ENCODE measurements at places on chromosomes 11 and 22.

DNA sequence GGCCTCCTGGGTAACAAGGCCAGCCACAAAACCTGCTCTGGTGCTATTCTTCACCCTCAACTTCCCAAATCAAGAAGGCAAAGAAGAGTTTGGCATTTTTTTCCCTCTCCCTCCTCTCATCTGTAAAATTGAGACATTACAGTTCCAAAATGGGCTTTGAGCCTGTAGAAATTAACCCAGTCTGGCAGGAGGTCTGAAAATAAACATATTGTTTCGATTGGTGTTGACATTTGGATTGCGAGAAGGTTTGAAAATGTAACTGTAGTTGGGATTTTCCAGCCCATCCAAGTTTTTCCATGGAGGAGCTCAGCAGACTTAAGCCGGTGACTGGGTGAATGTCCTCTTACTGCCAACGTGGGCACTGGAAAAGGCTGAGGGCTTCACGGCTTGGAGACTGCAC is 35.0 kb upstream of the ALX4 start:
- no peak for DNase-seq

GRCh38 chr22:36938028-36938425 is 24.6 kb downstream of the CSF2RB start:
- no peak for DNase-seq

DNA sequence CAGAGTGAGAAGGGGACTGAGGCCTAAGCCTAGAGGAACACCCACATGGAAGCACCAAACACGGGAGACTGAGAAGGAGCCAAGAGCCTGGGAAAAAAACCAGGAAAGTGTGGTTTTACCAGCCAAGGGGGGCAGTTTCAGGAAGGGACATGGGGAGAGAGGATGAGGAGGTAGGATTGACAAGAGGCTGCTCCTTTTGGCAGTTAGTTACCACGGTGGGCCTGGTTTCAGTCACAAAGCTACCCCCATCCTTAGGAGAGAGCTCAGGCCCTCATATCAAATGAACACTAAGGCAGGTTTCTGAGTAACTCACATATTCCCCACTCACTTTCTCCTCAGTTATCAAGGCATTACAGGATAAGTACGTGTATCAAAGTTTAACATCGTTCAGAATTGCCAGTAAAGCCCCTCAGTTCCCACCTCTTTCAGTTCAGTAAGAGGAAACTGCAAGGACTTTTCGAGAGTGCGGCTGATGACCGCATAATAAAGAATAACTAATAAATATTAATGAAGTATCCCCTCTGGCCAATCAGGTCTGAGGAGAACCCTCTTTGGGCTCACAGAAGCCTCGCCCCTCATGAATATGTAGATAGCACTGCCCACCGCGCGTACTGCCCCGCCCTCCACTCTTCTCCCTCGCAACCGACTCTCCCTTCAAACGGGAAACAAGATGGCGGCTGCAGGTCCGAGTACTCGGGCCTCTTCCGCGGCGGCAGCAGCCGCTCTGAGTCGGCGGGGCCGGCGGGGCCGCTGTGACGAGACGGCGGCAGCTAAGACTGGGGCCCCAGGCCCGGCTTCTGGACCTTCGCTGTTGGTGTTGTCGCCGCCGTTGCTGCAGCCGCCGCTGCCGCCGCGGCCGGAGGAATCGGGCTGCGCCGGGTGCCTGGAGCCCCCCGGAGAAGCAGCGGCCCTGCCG is at the start of gene RNF169:
Gene RNF169 (plus strand): TSS at position 639 of the 916 bp plus-strand sequence. CDS start 32 bp downstream, at position 671.
- peak; percentile 89 for DNase-seq

GRCh38 chr22:26477341-26477731 is 6.2 kb downstream of the HPS4 start:
- DNase-seq = no peak

- DNase-seq = peak; percentile 10
Observed at GRCh38 chr11:118287006-118287405, 17.5 kb upstream of the CD3E start.

DNA sequence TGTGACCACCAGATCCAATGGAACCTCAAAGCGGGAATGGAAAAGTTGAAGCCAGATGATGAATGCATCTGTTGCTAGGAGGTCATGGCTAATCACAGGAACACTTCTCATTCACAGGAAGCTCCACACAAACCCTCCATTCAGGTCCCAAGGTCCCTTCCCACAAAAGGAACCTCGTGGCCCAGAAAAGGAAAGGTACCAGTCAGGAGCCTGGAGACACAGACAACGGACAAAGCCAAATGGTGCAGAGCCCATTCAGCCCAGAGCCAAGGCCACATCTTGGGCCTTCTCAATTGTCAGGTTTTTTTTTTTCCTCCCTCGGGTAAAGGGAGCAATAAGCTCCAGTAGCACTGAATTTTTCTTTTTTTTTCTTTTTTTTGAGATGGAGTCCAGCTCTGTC is 87.0 kb downstream of the FAM168A start:
- no peak for DNase-seq

- DNase-seq = no peak
Observed at GRCh38 chr11:116689413-116690127, 83.2 kb downstream of the BUD13 start.

- DNase-seq = no peak
Observed at GRCh38 chr11:34833602-34834001, 82.6 kb downstream of the APIP start.

- DNase-seq = no peak
Observed at GRCh38 chr11:10371926-10372641, 67.2 kb downstream of the ADM start.

DNA sequence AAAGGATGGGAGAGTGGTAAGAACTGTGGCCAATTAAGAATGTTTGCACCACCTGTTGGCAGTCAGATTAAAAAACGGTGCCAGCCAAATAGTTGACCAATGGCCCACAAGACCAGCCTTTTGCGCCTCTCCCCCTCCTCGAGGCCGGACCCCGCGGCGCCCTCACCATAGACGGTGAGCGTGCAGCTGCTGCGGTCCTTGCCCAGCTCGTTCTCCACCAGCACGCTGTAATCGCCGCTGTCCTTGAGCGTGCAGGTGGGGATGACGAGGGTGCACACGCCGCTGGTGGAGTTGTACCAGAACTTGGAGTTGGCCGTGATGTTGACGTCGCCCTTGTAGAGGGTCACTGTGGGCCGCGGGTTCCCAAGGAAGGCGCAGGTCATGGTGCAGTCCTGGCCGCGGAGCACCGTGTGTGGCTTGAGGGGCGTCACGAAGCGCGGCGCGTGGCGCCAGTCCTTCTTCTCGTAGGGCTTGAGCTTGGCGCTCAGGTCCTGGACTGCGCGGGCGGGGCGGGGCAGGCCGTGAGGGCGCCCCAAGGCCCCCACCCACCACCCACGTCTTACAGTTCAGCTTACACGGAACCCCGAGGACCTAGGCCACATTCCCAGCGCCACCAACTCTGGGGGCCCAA is 7.2 kb downstream of the TMEM86A start:
- no peak for DNase-seq

- DNase-seq = no peak
Observed at GRCh38 chr22:27473533-27473932, 328.0 kb downstream of the MN1 start.

GRCh38 chr11:78780889-78781288 is 206.2 kb upstream of the NARS2 start:
- DNase-seq = no peak

DNA sequence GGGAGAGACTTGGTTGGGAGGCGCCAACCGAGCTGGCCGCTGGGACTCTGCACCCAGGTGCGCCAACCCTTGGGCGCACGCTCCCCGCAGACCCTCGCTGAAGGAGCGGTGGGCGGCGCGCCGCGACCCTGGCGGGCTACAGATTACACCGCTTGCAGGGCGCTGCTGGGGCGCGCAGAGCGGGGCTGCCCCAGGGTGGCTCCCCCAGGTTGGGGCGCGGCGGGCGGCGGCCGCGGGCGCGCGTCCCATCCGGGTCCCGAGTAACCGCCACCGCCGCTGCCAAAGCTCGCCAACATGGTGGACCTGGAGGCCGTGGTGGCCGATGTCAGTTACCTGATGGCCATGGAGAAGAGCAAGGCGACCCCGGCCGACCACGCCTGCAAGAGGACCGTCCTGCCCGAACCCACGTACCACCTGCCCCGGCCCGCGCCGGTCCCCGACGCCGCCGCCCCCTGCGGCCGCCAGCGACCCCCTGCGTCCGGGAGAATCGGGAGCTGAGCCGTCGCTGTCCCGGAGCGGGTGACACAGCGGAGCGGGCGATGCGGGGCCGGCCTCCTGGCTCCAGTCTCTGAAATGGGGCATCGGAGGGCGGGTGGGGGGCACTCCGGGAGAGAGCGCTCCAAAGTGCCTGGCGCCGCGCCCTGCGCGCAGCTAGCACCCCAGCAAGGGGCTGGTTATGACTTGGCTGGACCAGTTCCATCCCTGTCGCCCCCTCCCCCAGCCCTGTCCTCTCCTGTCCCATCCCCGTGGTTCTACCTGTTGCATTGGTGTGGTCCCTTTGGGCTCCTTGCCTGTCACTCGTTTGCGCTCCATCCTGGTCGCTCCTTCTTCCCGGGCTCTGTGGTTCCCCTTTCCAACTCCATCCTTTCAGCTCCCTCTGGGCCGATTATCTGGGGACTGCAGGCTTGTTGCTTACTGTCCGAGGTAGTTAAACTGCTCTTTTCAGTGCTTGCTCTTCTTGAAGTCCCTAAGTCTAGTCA is 143.3 kb upstream of the GRK3 start:
- DNase-seq = no peak

DNA sequence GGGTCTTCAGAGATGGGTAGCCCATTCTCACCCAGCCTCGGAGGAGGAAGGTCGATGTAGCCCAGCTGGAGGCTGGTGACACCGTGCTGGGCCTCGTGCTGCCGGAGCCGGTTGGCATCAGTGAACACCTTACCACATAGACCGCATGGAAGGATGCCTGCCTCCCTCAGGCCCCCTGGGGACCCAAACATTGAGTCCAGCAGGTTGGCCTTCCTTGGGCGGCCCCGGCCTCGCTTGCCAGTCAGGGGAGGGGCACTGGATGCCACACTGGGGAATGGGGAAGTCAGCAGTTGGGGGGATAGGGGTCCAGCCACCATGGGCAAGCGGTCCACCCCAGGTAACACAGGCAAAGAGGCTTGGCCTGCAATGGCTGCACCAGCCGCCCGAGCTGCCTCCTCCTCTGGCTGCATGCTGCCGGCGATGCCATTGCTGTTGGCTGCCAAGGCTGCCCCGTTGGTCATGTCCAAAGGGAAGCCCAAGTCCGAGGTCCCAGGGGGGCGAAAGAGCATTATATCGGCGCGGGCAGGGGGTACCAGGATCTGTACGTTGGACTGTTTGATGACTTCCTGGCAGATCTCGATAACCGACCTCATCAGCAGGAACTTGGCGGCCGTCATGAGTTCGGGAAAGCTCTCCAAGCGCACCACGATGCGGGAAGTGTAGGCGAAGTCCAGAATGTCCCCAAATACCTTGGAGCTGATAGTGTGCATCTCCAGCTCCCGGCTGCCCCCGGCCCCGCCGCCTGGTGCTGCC is 1.4 kb downstream of the PATZ1 start:
- DNase-seq = no peak

DNA sequence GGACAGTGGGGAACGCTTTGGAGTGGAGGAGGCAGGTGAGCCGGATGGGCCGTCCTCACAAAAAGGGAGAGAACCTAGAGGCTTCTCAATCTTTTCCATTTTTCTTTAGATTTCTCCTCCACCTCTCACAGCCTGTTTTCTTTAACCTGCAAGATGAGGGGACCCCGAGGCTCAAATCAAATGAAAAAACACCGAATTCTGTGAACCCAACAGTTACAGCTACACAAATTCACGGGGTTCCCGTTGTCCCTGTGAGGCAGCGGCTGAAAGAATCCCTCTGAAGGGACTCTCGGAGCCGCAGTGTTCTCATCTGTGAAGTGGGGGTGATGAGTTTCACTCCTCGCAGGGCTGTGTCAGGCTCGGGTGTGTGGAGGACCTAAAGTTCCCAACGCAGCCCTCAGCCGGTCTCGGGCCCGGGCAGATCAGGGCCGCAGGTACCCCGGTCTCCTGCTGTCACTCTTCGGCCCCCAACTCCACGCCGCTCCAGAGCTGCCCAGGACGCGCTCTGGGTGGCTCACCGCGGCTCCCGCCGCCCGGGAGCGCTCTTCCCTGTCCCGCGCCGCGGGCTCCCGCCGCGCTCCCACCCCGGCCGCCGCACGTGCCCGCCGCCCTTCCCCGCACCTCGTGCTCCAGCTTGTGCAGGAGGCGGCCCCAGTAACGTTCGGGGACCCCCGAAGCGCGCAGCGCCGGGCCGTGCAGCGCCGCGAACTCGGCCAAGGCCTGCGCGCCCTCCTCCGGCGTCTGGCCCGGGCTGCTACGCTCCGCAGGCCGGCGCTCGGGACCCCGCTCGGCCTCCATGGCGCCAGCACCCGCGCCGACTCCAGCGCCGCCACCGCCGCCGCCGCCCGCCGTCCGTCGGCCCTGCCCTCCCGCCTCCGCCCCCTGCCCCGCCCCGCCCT is at the start of gene TTLL12:
Gene TTLL12 (minus strand): TSS at position 863 of the 899 bp plus-strand sequence. CDS start 65 bp downstream, at position 798.
- no peak for DNase-seq

DNA sequence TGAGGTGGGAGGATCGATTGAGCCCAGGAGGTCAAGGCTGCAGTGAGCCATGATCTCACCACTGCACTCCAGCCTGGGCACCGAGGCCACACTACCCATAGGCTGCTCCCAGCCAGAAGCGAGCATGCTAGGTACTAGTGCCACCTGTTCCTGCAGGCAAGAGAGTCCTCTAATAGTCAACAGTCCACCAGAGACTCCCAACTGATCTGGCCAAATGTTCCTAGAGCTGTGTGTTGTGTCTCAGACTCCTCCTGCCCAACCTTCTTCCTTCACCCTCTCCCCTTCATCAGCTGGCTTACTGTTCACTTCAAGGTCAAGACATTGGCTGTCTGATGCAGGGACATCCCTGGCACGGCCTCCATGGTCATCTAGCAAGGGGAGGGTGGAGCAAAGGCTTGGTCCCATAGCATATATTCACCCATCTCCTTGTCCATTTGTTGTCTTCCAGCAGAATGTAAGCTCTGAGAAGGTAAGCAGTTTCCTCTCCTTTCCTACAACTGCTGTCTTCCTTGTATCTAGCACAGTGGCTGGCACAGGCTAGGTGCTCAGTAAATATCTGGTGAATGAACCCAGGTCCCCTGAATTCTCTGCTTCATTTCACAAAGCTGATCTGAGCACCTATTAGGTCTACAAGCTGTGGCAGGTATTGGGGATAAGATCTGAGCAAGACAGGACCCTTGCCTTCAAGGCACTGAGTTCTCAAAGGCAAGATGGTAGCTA is 126.2 kb upstream of the SERPIND1 start:
- no peak for DNase-seq

DNA sequence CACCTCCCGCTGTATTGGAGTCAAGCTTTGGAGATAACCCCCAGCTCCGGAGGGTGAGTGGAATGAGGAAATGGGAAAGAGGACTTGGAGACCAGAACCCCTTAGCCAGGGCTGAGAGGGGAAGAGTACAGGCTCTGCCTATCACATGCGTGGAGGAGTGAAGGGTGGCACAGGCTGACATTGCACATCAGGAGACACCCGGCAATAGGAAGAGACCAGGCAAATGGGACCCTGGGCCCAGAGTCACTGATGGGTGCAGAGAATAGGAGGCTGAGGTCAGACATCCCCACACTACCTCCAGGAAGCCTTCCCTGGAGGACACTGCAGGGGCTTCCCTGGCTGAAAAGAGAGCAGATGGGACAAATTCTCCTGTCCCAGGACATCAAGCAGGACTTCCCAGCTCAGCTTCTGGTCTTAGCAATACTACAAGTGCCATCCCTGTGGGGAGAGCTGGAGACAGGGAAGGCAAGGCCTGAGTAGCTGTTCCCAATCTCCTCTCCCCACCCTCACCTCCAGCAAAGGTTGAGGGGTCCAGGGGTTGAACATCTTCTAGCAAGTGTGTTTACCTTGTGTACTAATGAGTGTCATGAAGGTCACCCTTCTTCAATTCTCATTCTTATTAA is 160.7 kb downstream of the BUD13 start:
- no peak for DNase-seq

- DNase-seq = no peak
Observed at GRCh38 chr22:26672060-26672471, 14.7 kb downstream of the MIAT start.
